ENCODE measurements at places on chromosomes 4 and X. TPM values are rescaled to one million over a fixed set of nuclear protein-coding genes. Genes with fewer than 3 reads are reported as not detected.

SLITRK2 gene
- not detected for total RNA-seq

TMSB15A gene
- total RNA-seq, result not detected

- DNase-seq, result no peak
Measured at GRCh38 chr4:29224911-29225310, 1495.3 kb upstream of the PCDH7 start.

DNA sequence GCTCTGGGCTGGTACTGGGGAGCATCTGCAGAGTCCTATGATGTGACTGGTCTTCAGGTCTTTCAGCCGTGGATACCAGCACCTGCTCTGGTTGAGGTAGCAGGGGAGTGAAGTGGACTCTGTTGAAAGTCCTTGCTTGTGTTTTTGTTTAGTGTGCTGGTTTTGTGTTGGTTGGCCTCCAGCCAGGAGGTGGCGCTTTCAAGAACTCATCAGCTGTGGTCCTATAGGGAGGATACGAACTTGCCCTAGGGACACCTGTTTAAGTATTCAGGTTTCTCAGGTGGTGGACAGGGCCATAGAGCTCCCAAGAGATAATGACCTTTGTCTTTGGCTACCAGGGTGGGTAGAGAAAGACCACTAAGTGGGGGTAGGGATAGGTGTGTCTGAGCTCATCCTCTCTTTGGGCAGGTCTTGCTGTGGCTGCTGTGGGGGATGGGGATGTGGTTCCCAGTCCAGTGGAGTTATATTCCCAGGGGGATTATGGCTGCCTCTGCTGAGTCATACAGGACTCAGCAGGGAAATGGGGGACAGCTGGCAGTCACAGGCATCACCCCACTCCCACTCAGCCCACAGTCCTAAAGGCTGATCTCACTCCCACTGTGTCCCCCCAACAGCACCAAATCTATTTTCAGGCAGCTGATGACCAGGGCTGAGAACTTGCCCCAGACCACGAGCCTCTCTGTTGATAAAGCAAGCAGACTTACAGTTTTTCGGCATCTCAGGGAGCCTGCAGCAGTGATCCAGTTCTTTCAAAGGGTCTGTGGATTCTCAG, 24.1 kb downstream of the MSMO1 start:
- DNase-seq, result no peak

DNA sequence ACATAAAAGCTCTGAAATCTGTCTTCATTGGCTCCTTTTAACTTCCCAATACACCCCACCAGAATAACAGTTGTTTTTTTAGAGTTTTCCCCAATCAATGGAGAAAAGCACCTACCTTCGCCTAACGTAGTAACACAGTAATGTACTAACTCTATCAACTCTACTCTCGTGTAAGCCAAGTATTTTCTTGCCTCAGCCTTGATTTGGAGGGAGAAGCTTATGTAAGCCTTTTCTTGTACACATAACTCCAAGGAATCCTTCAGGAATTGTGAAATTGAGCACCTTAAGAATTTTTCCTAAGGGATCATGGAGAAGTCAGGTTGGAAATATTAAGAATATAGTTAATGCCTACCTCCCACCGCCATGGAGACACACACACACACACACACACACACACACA, 181.2 kb downstream of the RAPGEF2 start:
- DNase-seq, result no peak

DNA sequence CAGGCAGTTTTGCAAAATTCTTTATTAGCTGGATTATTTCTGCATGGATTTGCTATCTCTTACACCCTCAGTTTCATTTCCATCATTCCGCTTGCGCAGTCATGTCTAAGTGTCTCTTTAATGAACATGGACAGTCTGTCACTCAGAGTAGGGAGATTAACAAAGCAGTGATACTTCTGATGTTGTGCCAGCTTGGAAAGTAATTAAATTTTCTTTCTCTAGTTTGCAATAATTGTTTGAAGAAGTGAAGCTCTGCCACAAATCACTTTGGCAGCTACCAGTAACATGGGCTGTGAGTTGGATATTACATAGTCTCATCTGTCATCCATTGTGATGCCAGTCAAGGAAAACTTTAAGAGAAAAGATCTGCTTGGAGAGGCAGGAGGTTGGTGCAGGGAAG, 324.8 kb upstream of the NWD2 start:
- no peak for DNase-seq

DNA sequence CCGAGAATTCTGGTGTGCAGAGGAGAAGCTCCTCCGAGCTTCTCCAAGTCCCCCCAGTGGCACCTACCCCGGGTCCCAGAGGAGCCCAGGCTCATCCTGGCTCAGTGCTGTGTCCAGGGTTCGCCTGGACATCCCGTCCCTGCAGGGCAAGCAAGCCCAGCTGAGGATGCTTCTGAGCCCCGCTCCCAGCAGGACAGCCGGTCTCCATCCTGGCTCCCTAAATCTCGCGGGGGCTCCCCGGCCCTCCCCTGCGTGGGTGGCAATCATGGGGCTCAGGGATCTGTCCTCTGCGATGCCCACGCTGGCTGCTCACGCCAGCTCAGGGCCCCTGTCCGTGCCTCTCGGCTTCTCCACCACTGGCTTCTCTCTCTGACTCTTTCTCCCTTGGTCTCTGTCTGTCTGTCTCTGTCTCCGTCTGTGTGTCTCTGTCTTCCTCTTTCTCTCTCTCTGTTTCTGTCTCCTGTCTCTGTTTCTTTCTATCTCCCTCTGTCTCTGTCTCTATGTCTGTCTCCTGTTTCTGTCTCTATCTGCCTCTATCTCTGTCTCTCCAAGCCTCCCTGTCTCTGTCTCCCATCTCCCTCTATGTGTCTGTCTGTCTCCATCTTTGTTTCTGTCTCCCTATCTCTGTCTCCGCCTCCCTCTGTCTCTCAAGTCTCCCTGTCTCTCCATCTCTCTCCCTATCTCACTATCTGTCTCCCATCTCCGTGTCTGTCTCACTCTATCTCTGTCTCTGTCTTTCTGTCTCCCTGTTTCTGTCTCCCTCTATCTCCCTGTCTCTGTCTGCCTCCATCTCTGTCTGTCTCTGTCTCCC, 27.8 kb upstream of the SLC25A6 start:
- DNase-seq, result no peak

DNA sequence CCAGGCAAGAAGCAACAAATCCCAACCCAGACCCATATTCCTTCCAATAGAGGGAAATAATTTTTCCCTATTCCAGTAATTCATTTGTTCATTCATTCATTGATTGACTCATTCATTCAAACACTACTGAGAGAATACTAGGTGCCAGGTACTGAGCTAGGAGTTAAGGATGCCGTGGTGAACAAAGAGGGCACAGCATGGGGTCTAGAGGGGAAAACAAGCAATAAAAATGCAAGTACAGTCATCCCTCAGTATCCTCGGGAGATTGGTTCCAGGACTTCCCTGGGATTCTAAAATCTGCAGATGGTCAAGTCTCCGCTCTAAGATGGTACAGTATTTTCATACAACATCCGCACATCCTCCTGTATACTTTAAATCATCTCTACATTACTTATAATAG, 18.7 kb downstream of the RASGEF1B start:
- DNase-seq, result no peak

DNA sequence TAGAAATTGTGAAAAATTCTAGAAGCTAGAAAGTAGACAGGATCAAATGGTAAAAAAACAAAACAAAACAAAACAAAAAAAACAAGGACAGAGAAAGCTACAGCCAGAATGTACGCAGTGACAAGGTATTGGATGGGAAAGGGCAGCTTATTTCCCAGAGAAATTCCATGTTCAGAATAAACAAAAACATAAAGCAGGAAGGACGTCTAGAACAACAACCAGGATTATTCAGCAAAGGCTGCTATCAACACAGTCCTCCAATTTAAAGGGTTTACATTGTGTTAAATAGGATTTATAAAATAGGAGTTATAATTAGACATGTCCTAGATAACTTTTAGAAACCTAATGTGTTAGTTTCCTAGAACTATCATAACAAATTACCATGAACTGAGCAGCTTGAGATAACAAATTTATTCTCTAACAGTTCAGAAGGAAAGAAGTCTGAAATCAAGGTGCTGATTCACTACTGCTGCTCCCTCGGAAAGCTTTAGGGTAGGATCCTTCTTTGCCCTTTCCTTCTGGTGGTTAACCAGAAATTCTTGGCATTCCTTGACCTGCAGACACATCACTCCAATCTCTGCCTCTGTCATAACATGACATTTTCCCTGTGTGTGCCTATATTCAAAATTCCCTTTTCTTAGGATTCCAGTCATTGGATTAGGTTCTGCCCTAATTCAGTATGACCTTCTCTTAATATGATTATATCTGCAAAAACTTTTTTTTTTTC, 175.6 kb downstream of the SNCA start:
- no peak for DNase-seq

- no peak for DNase-seq
Measured at GRCh38 chrX:151815398-151815797, 80.9 kb downstream of the CNGA2 start.
